ENCODE measurements at places on chromosomes 1 and 21. TPM values are rescaled to one million over a fixed set of nuclear protein-coding genes. Genes with fewer than 3 reads are reported as not detected.

The PFDN2 gene
- 96.3 TPM for polyA plus RNA-seq

The CA6 gene
- not detected for polyA plus RNA-seq

The UBXN10 gene
- polyA plus RNA-seq = 43.7 TPM

The SDC3 gene
- polyA plus RNA-seq = 21.2 TPM

The SPRR1A gene
- not detected for polyA plus RNA-seq

The ADAMTSL4 gene
- polyA plus RNA-seq = 14.2 TPM

The CNN3 gene
- polyA plus RNA-seq = 114 TPM

The ANGPTL1 gene
- polyA plus RNA-seq = 18.4 TPM

The THEMIS2 gene
- 56.9 TPM for polyA plus RNA-seq

The RHBDL2 gene
- polyA plus RNA-seq = 16.5 TPM

The CCDC17 gene
- polyA plus RNA-seq = 4.4 TPM

The PEX10 gene
- polyA plus RNA-seq = 49.5 TPM

All from testis (tissue), 5 donors.